Activated CD4-positive, CD25-positive, alpha-beta regulatory T cell treated with anti-CD3 and anti-CD28 coated beads, Interleukin-2, amount 50 U/mL, for 72 hours (primary cell): ENCODE measurements at places on chromosomes 3 and 15.

DNA sequence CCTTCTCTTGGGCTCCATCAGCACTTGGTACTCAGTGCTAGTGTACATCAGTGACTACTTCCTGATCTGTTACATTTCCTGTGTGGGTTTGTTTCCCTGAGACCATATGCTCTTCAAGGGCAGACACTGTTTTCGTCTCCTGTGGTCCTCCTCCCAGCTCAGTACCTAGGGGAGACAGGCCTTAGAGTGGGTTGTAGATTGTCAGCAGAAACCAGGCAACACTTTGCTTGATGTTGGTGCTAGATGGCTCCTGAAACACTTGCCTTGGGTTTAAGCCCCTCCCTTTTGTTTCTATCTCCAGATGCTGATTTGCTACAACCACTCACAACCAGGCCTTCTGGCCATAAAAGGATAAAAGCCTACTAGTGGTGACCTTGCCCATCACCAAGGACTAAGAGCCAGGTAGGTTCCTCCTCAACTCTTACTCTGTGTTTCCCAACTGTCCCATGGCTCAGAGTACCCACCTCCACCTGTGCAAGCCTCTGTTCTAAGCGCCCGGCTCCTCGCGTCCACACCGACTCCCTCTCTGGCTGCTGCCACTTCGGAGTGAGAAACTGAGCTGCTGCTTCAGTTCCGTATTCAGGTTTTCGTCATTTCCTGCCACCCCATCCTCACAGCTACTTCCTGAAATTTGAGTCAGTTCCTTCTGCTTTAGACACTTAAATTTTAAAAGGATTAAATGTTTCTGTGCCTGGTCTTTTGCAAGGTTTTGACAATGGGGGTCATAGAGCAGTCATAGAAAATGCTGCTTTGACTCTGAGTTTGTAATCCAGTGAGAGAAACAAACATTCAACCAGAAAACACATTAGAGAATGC is at the start of gene HCLS1:
Gene HCLS1 (minus strand): TSS at position 548 of the 816 bp plus-strand sequence. CDS start 2,556 bp downstream, outside the sequence.
- peak; percentile 75 for DNase-seq

- no peak for DNase-seq
These were observed 73.7 kb downstream of the PRTG start for GRCh38 chr15:55669270-55669669.

- no peak for DNase-seq
These were observed 218.0 kb downstream of the XXYLT1 start for GRCh38 chr3:195052939-195053338.

GRCh38 chr15:67184208-67184925 is 70.1 kb downstream of the AAGAB start:
- DNase-seq, result no peak

GRCh38 chr15:68781217-68781616 is 39.5 kb downstream of the ANP32A start:
- no peak for DNase-seq

DNA sequence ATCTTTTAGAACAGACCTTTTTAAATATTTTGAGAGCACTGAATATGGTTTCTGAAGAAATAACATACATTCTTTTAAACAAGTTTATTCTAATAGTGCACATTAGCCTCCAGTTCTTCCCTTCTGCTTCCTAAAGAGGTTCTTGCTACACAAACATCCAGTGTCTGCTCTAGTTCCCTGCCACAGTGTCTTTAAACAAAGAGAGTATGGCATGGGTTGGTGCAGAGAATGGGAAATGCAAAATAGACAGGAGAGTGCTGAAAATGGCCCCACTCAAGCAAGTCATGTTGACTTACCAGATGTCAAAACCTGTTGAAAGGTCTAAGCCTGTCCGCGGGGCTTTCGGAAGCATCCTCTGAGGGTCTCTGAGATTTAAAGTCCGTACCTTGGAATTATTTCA is 72.1 kb upstream of the RPL35A start:
- DNase-seq, result no peak

DNA sequence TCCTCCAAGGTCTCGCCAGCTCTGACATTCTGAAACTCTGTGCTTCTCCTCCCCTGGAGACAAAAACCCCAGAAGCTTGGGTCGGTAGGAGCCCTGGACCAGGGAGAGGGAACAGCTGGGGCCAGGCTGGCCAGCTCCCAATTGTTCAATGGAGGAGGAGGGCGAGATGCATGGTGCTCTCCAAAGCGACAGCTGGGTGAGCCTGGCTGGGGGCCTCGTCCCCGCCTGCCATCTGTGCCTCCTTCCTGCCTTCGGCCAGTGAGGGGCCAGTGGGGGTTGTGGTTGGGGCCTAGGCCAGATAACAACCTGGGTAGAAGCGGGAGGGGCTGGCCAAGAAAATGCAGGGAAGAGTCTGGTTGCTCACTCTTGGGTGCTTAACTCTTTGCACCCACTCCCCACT is 79.4 kb downstream of the CORO2B start:
- DNase-seq, result no peak

DNA sequence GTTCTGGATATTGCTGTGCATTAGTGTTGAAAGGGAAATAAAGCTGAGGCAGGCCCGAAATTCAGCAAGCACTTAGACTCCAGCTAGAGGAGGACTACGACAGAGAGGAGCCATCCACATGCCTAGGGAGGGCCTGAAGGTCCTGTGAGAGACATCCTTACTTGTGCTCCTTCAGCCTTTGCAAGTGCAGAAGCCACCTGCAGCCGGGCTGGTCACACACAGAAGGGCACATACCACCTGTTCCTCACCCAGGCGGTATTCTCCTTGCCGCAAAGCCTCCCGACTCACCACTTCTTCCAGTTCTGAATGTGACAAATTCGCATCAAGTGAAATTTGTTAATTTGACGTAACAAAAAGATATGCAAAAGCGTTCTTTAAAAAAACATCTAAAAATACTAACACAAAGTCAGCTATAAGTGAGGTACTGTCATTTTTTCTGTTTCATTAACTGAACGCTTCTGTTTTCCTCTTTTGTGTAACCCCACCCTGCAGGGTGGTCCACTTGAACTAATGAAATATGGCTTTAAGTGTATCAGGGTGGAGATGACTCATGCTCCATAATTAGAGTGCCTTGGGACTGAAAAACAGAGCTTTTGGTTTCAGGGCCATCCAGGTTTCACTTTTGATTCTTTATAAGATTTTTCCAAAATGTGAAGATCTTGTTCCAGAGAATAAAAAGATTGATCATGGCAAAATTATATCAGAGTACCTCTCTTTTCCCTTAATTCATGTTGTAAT is 467.9 kb upstream of the ATP11B start:
- no peak for DNase-seq

DNA sequence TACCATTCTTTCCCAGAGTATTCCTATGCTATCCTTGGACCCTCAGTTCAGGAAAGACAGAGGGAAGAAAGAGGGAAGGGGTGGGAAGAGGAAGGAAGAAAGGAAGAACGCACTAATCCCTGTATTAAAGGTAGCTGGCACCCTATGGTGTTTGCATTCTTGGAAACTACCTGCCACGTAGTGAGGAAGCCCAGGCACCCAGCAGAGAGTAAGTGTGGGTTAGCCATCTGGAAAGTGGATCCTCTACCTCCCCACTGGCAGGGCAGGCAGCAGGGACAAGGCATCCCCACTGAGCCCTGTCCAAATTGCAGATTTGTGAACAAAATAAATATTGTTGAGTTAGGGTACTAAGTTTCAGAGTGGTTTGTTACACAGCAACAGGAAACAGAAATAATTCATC is 8.8 kb downstream of the RBP1 start:
- no peak for DNase-seq

DNA sequence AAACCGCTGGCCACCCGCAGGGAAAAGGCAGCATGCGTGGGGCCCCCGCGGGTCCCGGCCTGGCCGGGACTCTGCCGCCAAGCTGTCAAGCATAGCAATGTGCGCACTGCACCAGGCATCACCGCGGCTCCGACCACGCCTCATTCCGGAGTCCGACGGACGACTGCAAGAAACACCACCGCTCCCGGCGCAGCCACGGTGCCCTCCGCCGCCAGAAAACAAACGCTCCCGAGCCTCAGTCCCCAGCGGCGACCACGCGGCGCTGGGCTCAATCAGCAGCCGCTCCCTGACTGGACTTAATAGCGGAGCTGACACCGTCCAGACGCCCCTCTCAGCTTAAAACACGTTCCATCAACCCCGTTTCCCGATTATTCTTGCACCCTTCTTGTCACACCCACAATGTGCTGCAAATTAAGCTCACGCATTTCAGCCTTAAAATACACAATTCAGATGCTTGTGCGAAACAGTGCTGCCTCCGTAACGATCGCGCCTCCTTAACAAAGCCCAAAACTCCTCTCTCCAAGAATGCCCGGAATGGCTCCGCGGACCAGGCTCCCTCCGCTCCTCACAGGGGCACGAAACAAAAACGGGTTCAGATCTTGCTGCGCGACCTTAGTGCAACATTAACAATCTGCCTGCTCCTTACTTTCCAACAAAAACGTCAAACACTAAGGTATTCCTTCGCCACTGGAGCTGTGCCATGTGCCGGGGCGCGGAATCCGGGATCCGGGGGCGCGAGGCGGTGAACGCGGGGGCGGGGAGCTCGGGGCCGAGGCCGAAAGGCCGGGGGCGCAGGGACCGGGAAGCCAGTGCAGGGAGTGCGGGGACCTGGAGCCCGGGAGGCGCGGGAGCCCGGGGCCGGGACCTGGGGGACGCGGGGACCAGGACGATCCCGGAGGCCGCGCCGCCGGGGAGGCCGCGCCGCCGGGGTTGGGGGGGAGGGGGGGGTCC is 655 bp downstream of the CYFIP1 start:
- DNase-seq, result peak; percentile 33

DNA sequence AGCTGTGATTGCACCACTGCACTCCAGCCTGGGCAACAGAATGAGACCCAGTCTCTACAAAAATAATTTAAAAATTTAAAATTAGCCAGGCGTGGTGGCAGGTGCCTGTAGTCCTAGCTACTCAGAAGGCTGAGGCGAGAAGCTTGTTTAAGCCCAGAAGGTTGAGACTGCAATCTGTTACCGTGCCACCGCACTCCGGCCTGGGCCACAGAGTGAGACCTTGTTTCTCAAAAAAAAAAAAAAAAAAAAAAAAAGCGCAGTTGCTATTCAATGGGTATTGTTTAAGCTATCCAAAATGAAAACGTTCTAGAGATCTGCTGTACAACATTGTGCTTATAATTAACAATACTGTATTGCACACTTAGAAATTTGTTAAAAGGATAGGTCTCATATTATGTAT is 24.0 kb downstream of the ZNF148 start:
- no peak for DNase-seq
